ENCODE measurements at places on chromosomes 1 and 21. TPM values are rescaled to one million over a fixed set of nuclear protein-coding genes. Genes with fewer than 3 reads are reported as not detected.

ZNF695 gene
- not detected for total RNA-seq

TMPRSS15 gene
- not detected for total RNA-seq

HMCN1 gene
- total RNA-seq, result 6.2 TPM

CDCA8 gene
- not detected for total RNA-seq

ANXA9 gene
- total RNA-seq, result 2.0 TPM

Measured in heart left ventricle (tissue), 16 donors.